ENCODE measurements at places on chromosomes 6 and 20.

GRCh38 chr6:34295721-34296120, 46.9 kb upstream of the SMIM29 start:
- no peak for DNase-seq

DNA sequence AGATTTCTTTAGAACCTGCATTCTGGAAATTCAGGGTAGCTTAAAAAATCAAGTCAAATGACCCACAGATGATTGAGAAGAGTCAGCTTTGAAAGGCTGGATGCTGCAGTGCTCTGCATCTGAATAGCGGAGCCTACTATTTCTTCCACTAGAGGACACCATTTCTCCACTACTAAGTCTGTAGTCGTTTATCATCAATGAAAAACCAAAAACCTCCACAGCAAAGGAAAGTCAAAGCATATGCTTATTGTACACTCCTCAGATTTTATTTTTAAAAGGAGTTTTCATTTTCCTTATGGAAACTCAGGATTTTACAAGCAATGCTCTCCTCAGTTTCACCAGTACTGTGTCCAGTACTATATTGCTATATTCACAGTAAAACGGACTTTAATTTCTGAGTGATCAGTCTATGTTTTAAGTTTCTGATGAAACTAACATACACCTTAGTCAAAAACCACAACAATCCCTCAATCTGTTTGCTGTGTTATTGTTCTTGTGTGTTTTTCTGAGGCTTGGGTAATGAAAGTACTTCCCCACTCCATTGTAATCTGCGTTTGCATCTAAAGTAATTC, 50.5 kb upstream of the ENPP5 start:
- peak; percentile 25 for DNase-seq

GRCh38 chr20:32909451-32909850, 50.7 kb downstream of the EFCAB8 start:
- DNase-seq = no peak

GRCh38 chr6:7006515-7007191, 101.1 kb upstream of the RREB1 start:
- DNase-seq = no peak

DNA sequence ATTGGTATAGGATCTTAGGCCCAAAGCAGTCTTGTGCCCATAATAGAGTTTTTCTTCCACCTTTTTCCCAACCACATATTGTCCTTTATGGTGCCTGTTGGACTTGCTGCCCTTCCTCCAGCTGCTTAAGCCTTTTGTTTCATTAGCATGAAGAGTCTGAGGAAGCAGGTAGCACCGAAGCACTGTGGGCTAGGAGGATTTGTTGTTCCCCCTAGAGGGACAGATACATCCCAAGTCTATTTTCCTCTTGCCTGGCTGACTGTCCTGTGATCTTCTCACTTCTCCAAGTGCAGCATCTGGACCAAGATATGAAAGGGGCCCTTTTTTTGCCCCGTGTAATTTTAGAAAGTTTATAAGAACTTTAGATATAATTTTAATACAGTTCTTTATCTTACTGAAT, 50.7 kb upstream of the COL10A1 start:
- no peak for DNase-seq

- no peak for DNase-seq
These were observed 28.6 kb downstream of the PPARD start for GRCh38 chr6:35370785-35371493.

GRCh38 chr20:63509088-63509564, 10.2 kb upstream of the EEF1A2 start:
- DNase-seq = no peak

GRCh38 chr6:85389151-85389797, 60.6 kb upstream of the NT5E start:
- no peak for DNase-seq

- DNase-seq = no peak
These were observed 16.6 kb downstream of the VSTM2L start for GRCh38 chr20:37919389-37920040.

GRCh38 chr20:1567392-1568162, 10.1 kb upstream of the SIRPD start:
- DNase-seq = peak; percentile 28
